ENCODE measurements at places on chromosomes 5 and 9.

- peak; percentile 60 for DNase-seq
These were observed 880.1 kb upstream of the SEMA6A start for GRCh38 chr5:117454716-117455212.

DNA sequence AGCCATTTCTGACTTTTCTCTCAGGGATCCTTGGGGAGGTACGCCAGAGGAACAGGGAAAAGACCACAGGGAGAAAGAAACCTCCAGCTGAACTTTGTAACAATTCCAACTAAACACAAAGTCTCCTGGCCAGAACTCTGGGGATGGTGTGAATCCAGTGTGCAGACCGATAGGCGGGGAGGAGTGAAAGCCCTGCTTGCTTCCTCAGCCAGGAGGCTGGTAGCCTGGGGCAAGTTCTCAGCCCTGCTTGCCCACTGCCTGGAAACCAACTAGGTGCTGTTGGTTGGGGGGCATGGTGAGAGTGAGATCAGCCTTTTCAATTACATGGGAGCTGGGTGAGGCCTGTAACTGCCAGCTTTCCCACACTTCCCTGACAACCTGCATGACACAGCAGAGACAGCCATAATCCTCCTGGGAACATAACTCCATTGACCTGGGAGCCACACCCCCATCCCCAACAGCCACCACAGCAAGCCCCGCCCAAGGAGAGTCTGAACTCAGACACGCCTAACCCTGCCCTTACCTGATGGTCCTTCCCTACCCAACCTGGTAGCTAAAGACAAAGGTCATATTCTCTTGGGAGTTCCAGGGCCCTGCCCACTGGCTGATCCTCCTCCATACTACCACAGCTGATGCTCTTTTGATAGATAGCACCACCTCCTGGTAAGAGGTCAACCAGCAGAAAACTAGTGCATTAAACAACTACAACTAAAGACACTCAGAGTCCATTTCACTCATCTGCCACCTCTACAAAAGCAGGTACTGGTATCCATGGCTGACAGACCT lies 100.1 kb upstream of the TNFAIP8 start:
- no peak for DNase-seq

DNA sequence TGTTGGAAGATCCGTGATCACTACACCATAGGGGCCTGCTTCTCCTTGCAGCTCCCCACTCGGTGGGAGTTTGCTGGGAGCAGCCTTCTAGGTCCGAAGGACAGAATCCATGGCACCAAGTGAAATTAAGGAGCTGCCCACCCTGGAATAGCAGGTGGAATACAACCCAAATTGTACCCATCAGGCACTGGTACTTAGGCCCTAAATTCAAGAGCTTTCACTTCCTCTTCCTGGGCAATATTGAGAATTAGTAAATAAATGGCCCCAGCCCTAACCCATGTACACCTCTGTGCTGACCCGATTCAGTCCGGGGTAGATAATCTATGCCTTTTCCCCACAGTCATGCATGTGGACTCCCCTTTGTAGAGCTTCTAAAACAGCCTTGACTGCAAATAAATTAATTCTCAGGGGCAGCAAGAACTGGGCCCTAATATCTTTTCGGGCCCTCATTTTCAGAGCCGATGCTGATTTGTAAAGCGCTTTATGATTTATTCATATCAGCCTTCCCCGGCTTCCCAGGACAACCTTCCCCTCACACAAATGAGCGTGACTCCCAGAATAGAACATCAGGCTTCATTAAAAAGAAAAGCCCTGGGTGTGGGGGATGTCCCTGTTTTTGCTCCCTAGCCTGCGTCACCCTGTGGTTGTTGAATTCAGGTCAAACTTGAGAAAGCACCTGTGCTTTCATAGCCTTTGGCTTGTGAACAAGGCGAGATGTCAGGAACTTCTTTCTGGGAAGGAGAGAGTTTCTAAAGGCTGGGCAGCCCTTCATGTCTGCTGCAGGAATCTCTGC lies 126.1 kb upstream of the TBC1D2 start:
- DNase-seq, result no peak

- DNase-seq, result peak; percentile 20
These were observed 94.2 kb upstream of the FBN2 start for GRCh38 chr5:128632264-128632663.

DNA sequence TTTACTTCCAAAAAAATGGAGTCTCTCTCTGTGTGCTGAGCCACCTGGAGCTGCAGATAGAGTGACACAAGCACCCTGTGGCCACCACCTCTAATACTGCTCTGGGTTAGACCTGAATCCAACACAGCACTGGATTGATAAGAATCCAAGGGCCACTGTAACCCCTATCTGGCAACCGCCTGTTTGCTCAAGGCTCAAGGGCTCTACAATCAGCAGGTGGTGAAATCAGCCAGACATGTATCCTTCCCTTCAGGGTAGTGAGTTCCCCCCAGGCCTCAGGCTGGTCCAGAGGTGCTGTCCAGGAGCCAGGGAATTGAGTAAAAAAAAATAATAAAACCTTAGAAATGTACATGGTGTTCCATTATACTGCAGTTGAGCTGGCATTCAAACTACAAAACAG lies 509.0 kb downstream of the KIF4B start:
- DNase-seq, result no peak

DNA sequence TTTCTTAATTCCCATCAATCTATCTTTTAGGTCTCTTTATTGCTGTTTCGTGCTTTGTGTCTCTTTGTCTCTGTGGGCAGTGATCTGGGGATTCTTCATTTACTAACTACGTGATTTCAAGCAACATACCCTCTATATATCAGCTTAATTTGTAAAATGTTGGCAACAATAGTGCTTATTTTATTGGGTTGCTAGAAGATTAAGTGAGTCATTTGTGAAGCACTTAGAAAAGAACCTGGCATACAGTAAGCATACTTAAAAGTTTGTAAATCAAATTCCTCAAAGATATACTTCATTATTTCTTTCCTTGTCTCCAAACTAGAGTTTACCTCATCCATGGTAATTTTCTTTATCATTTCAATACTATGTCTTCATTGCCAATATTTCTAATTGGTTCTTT lies 669.7 kb downstream of the MAT2B start:
- no peak for DNase-seq

DNA sequence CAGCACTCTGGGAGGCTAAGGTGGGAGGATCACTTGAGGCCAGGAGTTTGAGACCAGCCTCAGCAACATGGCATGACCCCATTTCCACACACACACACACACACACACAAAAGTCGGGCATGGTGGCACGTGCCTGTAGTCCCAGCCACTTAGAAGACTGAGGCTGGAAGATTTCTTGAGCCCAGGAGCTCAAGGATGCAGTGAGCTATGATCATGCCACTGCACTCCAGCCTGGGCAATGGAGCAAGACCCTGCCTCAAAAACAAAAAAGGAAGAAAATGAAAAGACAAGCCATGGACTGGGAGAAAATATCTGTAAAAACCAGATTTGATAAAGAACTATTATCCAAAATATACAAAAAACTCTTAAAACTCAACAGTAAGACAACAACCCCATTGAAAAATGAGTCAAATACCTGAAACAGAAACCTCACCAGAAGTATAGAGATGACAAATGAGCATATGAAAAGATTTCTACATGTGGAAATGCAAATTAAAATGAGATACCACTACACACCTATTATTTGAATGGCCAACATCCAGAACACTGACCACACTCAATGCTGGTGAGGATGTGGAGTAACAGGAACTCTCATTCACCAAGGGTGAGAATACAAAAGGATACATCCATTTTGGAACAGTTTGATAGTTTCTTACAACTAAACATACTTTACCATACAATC lies 24.7 kb downstream of the DNAJA1 start:
- no peak for DNase-seq

GRCh38 chr5:73625944-73626811 lies at the start of gene ARHGEF28:
TSS of gene ARHGEF28 (plus strand) at chr5:73626196. CDS start at chr5:73684852, 58,656 bp downstream.
- DNase-seq, result peak; percentile 93

GRCh38 chr5:82620957-82621600 lies 342.9 kb upstream of the RPS23 start:
- peak; percentile 23 for DNase-seq

DNA sequence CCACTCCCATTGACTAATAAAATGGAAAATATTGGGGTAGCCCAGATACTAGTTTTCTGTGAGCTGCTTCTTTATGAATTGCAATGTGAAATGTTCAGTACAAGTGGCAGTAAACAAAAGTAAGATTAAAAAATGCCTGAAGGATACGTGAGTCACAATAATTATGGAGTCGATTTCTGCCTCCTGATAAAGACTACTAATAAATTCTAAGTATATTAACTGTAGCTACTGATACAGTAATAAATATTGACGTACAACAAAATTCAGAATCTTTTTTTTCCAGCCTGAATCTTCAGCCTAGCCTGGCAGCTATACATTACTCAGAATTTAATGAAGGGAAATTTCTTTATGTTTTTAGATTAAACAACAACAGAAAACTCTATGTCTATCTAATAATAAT lies 218.1 kb downstream of the MPDZ start:
- DNase-seq, result no peak

DNA sequence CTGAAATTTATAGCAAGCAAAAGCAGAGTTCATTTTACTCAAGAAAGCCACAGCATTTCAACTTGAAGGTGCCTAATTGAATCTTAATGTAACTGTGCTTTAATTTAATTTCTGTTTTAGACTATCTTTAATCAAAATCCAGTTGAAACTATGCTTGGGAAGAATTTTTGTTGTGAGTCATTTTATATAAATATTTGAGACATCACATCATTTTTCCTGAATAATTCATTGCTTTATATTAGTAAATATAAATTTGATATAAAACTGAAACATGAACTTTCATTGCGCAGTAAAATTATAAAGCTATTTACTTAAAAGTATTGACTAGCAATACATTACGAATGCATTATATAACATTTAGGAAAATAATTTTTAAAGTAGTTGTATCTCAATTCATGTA lies 1937.1 kb upstream of the CDH9 start:
- no peak for DNase-seq

DNA sequence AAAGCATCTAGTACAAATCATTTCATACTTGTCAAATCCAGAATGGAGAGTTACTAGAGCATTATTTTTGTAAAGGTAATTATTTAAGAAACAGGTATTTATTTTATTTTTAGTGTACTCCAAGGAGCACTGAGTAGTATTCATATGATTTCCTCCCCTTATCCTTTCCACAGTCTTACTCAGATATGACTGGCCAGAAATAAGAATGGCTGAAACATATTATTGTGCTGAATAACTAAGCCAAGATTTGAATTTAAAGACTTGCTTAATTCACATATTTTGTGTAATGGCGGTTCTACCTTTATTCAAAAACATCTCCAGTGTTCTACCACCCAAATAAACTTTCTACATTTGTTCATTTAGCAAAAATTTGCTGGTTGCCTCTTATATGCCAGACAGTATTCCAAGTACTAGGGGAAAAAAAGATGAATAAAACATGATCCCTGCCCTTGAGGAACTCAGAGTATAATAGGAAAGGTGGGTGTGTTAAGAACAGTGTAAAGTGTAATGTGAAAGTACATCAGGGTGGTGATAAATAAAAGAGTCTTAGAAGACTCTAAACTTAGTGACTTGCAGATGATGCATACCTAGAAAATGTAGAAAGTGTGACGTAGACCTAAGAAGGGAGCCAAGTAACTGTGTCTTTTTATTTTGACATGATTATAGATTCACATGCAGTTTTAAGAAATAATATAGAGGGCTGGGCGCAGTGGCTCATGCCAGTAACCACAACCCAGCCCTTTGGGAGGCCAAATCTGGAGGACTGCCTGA lies 110.4 kb upstream of the GRHPR start:
- DNase-seq, result no peak

DNA sequence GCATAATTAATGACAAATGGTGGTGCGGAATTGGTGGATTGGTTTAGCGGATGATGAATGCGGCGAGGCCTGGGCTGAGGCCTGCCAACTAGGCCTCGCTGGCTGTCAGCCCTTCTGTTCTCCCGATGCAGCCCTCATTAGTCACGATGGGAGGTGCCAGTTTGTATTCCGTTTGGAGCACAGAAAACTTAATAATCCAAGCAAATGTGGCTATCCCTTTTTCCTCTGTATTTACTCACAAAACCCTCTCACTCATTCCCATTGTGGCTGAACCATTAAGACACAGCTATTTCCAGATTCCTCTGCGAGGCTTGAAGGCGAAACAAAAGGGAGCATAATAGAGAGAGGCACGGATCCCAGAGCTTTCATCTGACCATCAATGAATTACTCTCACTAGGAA lies 114.3 kb downstream of the MVB12B start:
- no peak for DNase-seq

- peak; percentile 63 for DNase-seq
These were observed 4.1 kb downstream of the MRPS2 start for GRCh38 chr9:135504262-135505243.

GRCh38 chr5:107919969-107920368 lies 249.2 kb upstream of the EFNA5 start:
- no peak for DNase-seq

DNA sequence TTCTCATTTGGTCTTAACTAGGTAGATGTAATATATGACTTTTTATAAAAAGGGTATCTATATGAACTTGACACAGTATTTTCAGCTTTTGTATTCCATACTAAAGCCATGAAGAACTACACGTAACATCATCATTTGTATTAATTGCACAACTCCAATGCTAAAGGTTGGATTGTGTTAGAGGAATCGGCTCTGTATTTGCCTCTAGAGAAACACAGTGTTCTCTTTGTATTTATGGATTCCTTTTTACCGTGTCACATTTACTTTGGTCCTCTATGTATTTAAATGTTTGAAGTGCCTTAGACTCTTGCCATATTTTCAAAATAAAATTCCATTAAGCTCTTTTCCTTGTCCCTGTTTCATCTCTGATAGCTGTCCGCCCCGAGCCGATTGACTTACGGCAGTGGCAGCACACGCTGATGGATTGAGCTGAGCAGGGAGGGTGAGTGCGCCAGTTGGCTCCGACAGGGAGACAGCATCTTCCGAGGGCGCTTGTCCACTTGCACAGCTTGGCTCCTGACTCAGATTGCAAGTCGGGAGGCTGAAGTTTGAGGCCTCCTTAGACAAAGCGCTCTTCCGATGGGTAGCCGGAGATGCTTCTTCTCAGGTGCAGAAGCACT lies 95.6 kb upstream of the DMRT1 start:
- DNase-seq, result no peak

GRCh38 chr5:41878643-41879478 lies 8.6 kb upstream of the OXCT1 start:
- DNase-seq, result no peak

DNA sequence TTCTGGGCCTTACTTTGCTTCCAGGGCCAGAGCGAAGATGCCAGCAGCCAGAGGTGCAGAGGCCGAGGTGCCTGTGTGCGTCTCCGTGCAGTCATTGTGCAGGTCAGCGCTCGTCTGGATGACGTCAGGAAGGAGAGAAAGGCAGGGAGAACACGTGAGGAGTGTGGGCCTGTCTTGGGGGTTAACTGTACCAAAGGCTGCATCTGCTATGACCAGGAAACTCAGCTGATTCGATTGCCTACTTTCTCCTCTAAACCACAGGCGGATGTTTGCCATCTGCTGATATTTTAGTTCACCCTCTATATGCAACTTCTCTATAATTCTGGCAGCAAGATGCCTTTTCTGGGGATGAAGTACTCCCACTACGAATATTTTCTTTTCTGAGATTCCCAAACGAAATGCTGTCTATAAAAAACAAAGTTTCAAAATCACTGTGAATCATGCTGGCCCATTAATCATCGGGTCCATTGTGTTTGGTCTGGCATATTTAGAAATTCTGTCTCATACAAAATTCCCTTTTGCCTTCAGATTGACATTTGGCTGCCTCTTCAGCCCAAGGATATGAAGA lies 24.8 kb downstream of the PCSK1 start:
- DNase-seq, result peak; percentile 57

GRCh38 chr9:123418506-123418905 lies 62.5 kb downstream of the CRB2 start:
- DNase-seq, result no peak

- no peak for DNase-seq
These were observed 30.0 kb downstream of the STRBP start for GRCh38 chr9:123238365-123238764.

GRCh38 chr5:151239237-151239861 lies 13.6 kb upstream of the GM2A start:
- peak; percentile 83 for DNase-seq
